Astrocyte (in vitro differentiated cells and primary cell): ENCODE measurements at places on chromosomes 6 and 20.
A peak's percentile ranks its signal among the peaks of the same experiment; 100 is the strongest.

GRCh38 chr6:52872031-52872430 is 31.4 kb upstream of the GSTA5 start:
- DNase-seq = no peak

- no peak for DNase-seq
Measured at GRCh38 chr6:130026859-130027258, 8.5 kb downstream of the L3MBTL3 start.

- peak; percentile 56 for DNase-seq
Measured at GRCh38 chr6:4413073-4413472, 277.7 kb upstream of the ECI2 start.

DNA sequence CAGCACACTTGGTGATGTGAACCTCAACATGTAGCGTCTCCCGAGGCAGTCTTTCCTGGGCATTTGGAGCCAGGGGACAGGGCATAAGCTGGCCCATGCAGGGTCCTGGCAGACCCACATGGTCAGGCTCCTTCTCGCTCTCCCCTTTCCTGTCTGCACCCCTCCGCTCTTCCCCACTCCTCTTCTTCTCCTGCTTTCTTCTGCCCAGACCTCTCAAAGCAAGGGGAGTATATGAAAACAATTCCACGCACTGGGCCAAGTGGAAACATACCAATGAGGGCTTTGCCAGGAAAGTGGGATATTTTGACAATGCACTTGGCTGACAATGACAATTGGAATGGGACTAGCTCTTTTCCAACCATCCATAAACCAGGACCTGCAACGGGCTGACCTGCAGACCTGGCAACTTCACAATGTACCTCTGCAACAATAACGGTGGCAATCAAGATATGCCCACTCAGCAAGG is 58.9 kb upstream of the TRAF3IP2 start:
- no peak for DNase-seq

GRCh38 chr6:148883270-148883669 is 136.4 kb downstream of the UST start:
- DNase-seq = no peak
